Amniotic stem cell (primary cell): ENCODE measurements at places on chromosomes 11 and 22.

- DNase-seq: no peak
Observed at GRCh38 chr22:30045901-30046715, 34.2 kb upstream of the HORMAD2 start.

DNA sequence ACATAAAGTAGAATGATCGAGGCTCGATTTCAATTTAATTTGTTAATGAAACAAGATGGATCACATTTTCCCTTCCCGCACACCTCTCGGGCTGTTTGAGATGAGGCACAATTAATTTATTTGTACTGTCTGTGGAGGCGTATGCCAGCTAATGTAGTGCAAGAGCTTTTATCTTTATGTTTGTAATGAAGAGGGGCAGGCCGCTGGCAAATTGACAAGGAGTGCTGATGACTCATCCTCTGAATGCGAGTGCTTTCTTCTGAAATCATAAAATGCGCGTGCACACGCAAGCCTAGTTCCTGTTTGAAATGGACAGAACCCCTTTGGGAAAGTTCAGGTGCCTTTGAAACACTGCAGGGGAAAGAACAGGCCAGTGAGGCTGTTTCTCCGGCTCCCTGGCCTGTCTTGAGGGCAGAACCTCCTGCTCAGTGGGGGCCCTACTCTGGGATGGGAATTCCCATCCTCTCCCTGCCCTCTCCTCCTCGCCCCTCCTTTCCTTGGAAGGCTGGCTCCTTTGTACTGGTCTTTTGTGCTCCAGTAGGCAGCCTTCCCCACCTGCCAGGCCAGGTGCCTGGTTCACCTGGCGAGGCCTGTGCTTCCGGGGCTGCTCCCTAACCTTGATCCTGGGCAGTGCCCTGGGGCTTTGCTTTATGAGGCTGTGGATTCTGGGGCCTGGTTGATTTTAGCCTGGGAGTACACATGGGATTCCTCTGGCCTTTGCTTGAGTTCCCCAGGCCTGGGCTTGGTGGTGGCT lies 50.3 kb downstream of the TEAD1 start:
- peak; percentile 27 for DNase-seq

DNA sequence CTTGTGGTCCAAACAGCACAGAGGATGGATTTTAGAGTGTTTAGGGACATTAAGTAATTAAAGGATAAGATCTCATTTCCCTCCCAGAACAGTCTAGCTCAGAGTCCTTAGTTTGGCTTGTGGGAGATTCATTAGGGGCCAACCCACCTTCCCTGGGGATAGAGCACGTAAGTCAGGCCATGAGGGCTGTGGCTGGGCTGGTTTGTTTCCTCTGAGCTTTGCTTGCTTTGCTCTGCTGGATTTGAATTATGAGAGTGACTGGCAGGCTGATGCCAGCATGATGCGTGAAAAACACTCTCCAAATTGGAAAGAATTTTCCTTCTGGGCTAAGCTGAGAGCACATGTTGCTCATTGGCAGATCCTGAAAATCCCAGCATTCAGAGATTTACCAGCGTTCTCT lies 84.7 kb upstream of the HEPHL1 start:
- DNase-seq: no peak

GRCh38 chr11:109552376-109552775 lies 130.4 kb downstream of the C11orf87 start:
- DNase-seq: no peak

DNA sequence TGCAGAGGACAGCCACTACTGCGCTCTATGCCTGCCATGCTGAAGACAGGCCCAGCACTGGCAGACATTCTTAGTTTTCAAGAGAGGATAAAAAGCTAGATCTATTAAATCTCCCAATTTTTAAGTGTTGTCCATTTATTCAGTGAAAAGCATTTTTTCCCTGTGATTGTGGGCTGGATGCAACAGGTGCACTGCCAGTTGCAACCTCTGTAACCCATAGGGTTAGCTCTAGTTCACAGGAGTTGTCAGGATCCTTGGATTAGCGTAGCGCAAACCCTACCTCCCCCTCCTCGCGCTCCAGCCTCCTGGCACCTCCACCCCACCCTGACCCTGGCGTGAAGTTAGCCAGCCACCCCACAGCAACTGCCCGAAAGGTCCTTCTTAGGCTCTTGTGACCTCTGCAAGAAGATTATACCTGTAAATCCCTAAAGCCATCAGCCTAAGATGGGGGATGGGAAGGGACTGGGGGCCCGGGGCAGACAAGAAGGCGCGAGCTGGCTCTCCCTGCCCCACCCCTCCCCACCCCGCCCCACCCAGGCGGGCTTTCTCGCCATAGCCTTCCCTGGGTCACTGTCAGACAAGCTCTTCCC lies 30.9 kb downstream of the EIF3F start:
- DNase-seq: no peak

GRCh38 chr11:12799334-12799835 lies 125.2 kb downstream of the TEAD1 start:
- DNase-seq: no peak

DNA sequence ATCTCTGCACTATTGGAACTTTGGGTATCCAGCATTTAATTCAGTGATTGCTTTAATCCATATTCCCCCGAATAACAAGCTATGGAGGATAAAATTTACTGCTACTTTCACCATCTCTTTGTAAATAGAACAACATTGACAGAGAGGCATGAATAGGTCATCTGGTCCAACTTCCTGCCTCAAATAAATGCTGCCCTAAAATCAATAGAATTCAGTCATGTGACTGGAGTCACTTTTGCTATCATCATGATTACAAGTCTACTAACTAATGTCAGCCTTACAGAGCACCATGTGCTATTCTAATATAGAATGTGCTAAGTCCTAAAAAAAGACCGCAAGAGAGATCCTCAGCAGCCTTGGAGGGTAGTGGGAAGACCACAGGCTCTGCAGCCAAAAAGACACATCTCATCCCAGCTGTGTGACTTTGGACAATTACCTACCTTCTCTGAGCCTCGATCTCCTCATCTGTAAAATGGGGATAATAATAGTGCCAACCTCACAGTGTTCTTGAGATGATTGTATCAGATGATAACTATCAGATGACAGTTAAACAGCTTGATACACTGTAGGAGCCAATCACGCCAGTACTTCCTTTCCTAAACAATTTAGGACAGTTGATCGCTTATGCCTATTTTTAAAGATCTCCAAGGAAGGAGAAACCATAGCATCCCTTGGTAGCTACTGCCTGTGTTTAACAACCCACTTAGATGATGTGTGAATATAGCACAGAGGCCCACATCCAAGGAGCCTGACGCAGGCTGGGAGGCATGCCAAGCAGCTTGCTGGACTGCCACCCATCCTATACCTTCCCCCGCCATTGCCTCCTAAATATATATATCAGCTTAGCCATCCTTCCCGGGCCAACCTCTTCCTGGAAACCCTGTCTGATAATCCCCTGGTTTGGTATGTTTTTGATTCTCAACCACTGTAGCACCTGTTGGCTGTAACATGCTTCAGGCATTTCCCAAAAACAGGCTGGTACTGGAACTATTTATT lies 77.3 kb upstream of the PHF21A start:
- no peak for DNase-seq

GRCh38 chr11:44030996-44031395 lies 16.8 kb upstream of the ACCSL start:
- no peak for DNase-seq

DNA sequence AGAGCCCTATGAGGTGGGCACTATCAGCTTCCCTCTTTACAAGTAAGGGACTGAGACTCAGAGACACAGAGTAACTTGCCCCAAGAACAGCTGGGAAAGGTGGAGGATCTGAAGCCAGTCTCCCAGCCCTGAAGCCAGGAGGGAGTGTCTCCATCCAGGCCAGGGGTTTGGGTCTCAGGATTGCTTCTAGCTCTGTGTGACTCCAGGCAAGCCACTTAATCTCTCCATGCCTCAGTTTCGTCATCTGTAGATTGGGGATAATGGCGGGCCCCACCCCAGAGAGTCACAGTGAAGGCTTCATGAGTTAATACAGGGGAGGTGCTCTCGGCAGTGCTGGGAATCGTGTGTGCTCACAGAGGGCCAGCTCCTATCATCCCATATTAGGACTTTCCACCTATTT lies 10.5 kb downstream of the MAP4K2 start:
- no peak for DNase-seq

- DNase-seq: no peak
Observed at GRCh38 chr22:23278883-23279675, 98.8 kb downstream of the BCR start.

GRCh38 chr22:17217179-17217578 lies 2.1 kb downstream of the ADA2 start:
- DNase-seq: no peak

DNA sequence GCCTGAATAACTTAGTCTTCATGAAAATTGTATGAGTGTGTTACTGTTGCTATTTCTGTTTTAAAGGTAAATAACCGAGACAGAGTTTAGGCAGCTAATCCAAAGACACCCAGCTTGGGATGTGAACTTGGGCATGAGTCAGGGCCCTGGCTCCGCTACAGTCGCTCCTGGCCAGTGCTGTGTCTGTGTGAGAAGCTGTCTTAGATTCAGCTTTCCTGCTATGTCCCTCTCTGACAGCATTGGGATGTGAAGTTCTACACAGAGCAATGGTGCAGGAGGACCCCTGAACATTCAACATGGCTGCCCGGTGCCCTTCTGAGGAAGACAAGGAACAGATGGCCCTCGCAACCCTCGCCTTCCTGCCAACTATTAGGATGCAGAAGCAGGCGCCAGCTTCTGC lies 49.4 kb downstream of the GALNT18 start:
- DNase-seq: no peak

GRCh38 chr22:42169055-42169469 lies 38.5 kb upstream of the CYP2D6 start:
- no peak for DNase-seq

GRCh38 chr22:23037429-23038333 lies 32.6 kb upstream of the GNAZ start:
- DNase-seq: no peak

DNA sequence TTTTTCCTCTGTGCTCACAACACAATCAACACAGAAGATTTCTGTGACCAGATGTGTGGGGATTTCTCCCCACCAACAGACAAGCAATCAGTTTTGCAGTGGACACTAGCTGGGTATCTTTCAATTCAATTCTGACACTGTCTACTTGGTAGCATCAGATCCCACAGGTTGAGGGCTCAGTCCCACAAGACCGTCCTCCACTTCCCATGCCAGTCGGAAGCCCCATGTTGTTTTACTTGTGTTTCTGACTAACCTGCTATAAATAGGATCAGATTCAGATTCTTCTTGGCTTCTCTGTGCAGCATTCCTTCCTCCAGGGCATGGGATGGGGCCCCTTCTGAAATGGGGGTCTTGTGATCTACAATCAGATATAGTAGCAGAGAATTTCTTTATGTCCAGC lies 19.6 kb downstream of the ACER3 start:
- DNase-seq: no peak

- peak; percentile 65 for DNase-seq
Observed at GRCh38 chr11:33687733-33688479, 12.7 kb downstream of the C11orf91 start.

- DNase-seq: peak; percentile 18
Observed at GRCh38 chr11:69089258-69089657, 40.5 kb downstream of the TPCN2 start.

DNA sequence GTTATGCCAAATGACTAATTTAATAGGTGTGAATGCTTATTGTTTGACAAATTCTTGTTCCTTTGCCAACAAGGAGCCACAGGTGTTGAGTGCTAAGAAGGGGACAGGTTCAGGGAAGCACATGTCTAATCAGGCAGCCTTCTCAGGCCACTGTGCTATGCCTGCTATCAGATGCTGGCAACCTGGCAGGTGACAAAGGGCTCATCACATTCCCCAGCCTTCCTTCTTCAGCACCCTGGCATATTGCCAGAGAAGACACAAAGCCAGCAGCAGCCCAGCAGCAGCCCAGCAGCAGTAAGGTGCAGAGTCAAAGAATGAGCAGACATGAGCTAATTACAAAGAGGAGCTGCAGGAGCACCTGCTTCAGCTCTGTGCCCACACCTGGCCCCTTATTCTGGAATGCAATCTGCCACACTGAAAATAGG lies 68.2 kb downstream of the GUCY1A2 start:
- no peak for DNase-seq

DNA sequence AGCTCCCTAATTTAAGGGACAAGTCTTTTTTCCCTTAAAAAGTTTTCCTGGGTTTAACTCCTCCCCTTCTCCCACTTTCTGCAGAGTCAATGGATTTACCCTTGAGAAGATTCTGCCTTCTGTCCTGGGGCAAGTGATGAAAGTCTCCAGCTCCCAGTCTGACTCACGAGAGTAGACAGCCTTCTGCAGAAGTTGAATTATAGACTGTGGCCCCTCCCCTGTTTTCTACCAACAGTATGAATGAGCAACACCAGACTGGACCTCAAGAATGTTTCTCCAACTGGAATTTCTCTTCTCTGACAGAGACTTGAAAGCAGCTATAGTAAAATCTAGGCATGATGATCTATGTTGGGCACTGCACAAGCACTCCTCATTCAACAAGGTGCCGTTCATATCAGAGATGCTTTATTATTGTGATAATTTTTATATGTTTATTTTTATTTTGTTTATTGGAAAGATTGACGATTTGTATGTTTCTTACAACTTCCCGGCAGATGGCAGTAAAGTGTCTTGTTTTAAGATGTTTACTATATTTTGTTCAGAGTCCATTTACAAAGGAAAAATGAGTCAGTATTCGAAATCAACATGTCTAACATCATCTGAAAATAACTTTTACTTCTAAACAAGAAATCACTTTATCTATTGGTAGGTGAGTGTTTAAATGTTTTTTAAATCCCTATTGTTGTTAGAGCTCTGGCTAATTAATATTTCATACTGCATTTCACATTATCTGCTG lies 56.6 kb downstream of the LMO2 start:
- peak; percentile 30 for DNase-seq

- DNase-seq: no peak
Observed at GRCh38 chr11:45165806-45166603, 19.6 kb downstream of the PRDM11 start.

GRCh38 chr11:20536784-20537183 lies 62.6 kb upstream of the SLC6A5 start:
- DNase-seq: no peak

- no peak for DNase-seq
Observed at GRCh38 chr11:123069908-123070821, 8.2 kb upstream of the HSPA8 start.
